ENCODE measurements at places on chromosomes 12 and 14. TPM values are rescaled to one million over a fixed set of nuclear protein-coding genes. Genes with fewer than 3 reads are reported as not detected.

LALBA gene
- total RNA-seq = not detected

SIVA1 gene
- 366 TPM for total RNA-seq

- H3K27me3 ChIP-seq = no peaks in the 10 kb centered on the region
- no peaks in the 10 kb centered on the region for H3K36me3 ChIP-seq
- DNase-seq = no peak
- H3K4me1 ChIP-seq = peaks cover 28% of the 10 kb centered on the region
- peak overlapping the region; percentile 91 for H3K27ac ChIP-seq
Observed at GRCh38 chr14:96051642-96052540, 12.7 kb downstream of the C14orf132 start.

DNA sequence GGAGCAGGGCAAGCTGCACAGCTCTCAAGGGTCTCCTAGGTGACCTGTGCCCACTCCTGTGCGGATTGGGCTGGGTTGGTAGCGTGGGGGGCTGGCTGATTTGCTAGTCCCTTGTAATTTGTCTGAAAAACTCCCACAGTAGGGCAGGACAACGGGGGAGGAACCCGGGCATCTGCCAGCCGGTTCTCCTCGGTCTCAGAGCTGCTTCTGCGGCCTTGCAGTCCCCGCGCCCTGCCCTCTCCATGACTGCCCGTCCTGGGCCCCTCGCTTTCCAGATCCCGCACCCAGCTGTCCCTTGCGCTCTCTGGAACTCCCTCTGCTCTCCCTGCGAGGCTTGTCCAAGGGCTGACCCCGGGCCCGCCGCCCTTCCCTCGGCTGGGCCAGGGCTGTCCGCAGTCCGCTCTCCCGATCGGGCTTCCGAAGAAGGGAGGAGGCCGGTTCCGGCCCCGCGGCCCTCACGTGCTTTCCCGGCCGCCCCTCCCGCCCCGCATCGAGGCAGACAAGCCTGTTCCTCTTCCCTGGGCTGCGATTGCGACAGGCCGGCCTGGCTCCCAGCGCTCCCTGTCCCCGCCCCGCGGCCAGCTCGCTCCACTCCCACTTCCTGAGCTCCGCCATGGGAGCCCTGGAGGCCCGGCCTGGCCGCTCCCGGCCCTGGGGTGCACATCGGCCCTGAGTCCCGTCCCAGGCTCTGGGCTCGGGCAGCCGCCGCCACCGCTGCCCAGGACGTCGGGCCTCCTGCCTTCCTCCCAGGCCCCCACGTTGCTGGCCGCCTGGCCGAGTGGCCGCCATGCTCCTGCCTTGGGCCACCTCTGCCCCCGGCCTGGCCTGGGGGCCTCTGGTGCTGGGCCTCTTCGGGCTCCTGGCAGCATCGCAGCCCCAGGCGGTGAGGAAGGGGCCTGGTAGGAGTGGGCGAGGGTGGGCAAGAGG is at the start of gene LTBR:
TSS of gene LTBR (plus strand) at position 591 of the 927 bp plus-strand sequence. CDS start at position 788, 197 bp downstream.
- peaks cover 7% of the 10 kb centered on the region for H3K4me1 ChIP-seq
- peak within 1 kb of the TSS; percentile 95 for H3K27ac ChIP-seq
- H3K36me3 ChIP-seq = no peaks in the 10 kb centered on the region
- no peaks in the 10 kb centered on the region for H3K27me3 ChIP-seq
- H3K4me3 ChIP-seq = peak within 1 kb of the TSS; percentile 47

GRCh38 chr12:16076557-16076956 is 165.4 kb downstream of the DERA start:
- H3K36me3 ChIP-seq = no peaks in the 10 kb centered on the region
- DNase-seq = no peak
- H3K27ac ChIP-seq = no peak overlapping the region
- no peaks in the 10 kb centered on the region for H3K4me1 ChIP-seq
- H3K4me3 ChIP-seq = no peak overlapping the region
- no peaks in the 10 kb centered on the region for H3K27me3 ChIP-seq

- no peak overlapping the region for H3K4me3 ChIP-seq
- no peaks in the 10 kb centered on the region for H3K36me3 ChIP-seq
- H3K27ac ChIP-seq = no peak overlapping the region
Observed at GRCh38 chr14:105711841-105712460, 185.6 kb downstream of the TMEM121 start.

DNA sequence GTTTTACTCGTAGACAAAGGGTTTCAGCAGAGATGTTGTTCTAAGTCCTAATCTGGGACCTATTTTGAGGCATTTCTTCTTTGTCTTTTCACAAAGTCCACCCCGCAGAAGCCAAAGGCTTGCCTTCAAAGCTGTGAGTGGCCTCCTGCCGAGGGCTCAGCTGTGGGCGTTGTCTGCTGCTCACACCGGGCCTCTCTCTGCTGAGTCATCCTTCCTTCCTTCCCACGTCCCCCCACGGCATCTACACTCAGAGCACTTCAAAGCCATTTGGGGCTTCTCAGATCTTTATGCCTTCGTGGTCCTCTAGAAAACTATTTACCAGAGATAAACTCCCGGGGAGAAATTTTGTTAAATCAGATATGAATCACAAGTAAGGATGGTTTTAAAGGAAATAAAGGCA is 115.9 kb upstream of the TMPO start:
- H3K4me1 ChIP-seq = no peaks in the 10 kb centered on the region
- H3K4me3 ChIP-seq = no peak overlapping the region
- H3K27ac ChIP-seq = no peak overlapping the region
- no peak for DNase-seq

GRCh38 chr12:86445356-86445755 is 189.2 kb upstream of the MGAT4C start:
- DNase-seq = no peak
- H3K27ac ChIP-seq = no peak overlapping the region
- no peaks in the 10 kb centered on the region for H3K27me3 ChIP-seq
- H3K4me1 ChIP-seq = no peaks in the 10 kb centered on the region
- H3K4me3 ChIP-seq = no peak overlapping the region

Data from uterus (tissue), 4 donors.